Diencephalon (tissue), 1 donor: ENCODE measurements at places on chromosomes 5 and 9. TPM values are rescaled to one million over a fixed set of nuclear protein-coding genes. Genes with fewer than 3 reads are reported as not detected.

Gene SPATA31A3
- not detected for total RNA-seq

Gene CDKN2B-AS1
- total RNA-seq: 1.4 TPM

Gene PCDHGC4
- total RNA-seq: 91.6 TPM

Gene PDE8B
- 15.5 TPM for total RNA-seq

Gene SIT1
- total RNA-seq: not detected

Gene ZDHHC11B
- total RNA-seq: 7.6 TPM
